Activated T-cell treated with anti-CD3 and anti-CD28 coated beads, Interleukin-2, amount 50 U/mL, for 48 hours (primary cell): ENCODE measurements at places on chromosomes 16 and 17.

GRCh38 chr17:29412780-29413565 lies 22.8 kb downstream of the TAOK1 start:
- DNase-seq: no peak

- DNase-seq: peak; percentile 47
These were observed 5.7 kb downstream of the SNX11 start for GRCh38 chr17:48113201-48113676.

DNA sequence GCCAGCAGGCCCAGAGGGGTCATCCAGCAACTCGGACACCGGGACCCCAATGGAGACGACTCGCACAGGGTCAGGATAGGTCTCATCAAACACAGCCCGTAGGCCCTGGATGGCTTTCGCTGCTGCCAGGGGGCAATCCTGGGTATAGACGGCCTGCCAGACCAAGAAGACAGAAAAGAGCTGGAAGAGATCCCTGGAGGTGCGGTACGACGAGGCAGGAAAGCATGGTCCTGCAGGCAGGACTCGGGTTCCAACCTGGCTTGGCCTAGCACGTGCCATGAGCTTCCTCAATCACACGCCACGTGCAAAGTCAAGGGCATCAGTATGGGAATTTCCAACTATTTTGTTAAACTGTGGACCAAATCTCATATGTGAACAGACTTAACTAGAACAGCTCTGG lies 6.3 kb upstream of the EXOSC6 start:
- DNase-seq: peak; percentile 9

GRCh38 chr17:7825206-7825990 lies 8.6 kb upstream of the KDM6B start:
- no peak for DNase-seq

DNA sequence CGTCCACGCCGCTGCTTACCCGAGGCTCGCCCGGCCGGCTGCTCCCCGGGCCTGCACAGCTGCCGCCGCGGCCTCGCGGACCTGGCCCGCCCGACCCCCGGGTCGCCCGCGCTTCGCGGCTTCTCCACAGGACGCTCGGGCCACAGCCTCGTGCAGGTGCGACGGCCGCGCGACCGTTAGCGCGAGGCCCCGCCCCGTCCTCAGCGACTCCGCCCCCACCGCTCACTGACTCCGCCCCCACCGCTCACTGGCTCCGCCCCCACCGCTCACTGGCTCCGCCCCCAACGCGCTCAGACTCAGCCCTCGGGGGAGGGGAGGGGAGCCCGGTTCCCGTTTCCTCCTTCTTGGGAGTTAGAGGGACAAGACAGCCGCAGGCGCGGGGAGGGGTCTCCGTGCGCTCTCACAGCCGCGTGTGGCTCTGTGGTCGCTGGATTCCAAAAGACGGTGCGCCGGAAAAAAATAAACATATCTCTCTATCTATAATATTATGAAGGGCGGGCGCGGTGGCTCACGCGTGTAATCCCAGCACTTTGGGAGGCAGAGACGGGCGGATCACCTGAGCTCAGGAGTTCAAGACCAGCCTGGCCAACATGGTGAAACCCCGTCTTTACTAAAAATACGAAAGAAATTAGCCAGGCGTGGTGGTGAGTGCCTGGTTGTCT lies at the start of gene MEIOB:
MEIOB (minus strand) TSS at position 191 of the 662 bp plus-strand sequence. CDS start 3,989 bp downstream, outside the sequence.
- peak; percentile 69 for DNase-seq

DNA sequence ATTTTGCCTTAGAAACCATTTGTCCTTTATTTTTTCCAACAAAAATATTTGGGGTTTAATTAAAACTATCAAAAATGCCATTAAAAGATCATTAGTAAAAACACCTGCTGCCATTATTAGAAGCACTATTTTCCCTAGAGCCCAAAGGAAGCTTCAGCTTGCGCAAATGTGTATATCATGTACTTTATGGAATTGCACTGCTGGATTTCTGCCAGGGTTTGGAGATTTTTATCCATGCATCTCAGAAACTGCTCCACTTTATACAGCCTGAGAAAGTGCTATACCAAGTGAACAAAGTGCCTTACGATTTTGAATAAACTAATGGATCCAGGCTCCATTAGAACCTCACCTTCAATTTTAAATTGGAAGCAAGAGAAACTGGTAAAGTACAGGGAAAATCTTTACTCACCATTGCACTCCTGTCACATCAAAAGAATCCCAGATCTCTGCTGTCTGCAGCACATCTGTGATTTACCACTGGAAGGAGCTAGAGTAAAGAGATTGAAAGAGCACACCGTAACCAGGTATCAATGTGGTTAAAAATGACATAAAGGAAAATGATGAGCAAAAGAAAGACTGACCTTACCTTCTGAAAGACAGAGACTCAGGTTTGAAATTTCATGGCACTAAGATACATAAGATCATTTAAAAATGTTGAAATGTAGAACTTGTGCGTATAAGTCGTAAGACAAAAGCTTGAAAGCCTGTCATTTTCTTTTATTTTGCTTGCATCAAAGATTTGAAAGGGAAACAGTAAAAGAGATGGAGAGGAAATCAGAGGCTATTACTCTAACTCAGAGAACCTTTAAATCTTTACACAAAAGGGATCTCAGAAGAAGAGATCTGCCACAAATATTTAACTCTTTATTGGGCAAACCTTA lies 678.1 kb upstream of the GOT2 start:
- DNase-seq: no peak

DNA sequence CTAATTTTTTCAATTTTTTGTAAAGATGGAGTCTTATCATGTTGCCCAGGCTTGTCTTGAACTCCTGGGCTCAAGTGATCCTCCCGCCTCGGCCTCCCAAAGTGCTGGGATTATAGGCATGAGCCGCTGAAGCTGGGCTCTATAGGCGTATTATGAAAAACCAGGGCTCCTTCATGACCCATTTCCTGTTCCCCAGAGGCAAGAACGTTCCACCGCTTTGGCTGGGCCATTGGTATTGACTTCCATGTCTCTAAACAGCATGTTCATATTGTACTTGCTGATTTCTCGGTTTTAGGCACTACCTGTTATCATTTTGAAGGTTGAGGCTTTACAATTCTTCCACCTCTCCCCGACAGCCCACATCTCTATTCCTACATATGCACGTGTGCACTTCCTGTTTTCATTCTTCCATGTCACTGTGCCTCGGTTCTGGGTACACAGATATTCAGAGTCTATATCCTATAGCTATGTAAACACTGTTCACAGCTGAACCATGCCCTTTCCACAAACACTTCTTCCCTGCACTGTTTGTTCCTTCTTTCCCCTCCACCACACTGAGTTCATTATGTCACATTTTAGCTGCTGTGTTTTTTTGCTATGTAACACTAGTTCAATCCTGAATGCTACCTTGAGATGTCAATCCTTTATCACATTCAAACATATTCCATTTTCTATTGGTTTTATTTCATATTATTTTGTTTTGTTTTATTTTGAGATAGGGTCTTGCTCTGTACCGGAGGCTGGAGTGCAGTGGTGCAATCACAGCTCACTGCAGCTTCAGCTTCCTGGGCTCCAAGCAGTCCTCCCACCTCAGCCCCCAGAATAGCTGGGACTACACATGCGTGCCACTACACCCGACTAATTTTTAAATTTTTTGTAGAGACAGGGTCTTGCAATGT lies 16.8 kb upstream of the MAPK3 start:
- no peak for DNase-seq

- DNase-seq: no peak
These were observed 61.5 kb downstream of the MYOCD start for GRCh38 chr17:12727076-12727760.

DNA sequence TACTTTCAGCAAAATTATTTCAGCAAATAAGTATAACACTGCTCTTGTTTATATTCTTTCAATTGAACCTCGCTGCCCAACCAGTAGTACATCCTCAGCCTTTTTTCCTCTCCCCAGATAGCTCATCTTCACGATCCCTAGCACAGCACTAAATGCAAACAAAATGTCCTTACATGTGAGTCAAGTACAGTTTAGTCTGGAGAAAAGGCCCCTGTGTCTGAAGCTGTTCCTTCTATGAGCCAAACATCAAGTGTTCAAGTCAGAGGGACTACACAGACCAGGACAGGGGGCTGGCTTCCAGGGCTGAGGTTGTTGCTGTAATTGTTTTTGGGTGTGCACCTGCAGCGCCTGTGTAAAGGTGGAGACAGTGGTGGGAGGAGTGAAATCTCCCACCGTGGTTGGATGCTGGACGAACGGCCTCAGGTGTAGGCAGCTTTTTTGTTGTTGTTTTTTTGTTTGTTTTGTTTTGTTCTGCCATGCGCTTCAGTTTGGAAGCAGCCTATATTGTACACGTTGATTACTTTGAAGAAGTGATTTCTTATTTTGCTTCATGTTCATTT lies 147.1 kb downstream of the PRKCA start:
- DNase-seq: no peak

- DNase-seq: no peak
These were observed 1.4 kb downstream of the GSE1 start for GRCh38 chr16:85614338-85615013.

GRCh38 chr17:14332331-14332730 lies 31.4 kb downstream of the HS3ST3B1 start:
- DNase-seq: no peak

DNA sequence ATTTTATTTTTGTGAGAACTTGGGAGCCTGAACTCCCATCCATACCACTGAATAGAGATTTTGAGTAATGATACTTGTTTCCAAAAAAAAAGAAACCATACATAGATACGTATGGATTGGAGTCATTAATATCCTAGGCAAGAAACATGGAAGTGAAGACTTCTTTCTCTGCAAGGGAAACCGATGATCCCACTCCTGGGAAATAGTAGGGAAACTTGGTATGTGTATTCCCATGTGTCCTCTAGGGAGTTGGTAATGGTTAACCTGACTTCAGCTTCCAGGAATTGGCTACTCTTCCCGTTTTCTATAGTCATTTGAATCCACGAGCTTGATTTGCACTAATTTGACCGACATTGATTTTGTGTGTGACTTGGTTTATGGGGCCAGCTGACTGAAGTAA lies 5.4 kb downstream of the FUS start:
- no peak for DNase-seq

DNA sequence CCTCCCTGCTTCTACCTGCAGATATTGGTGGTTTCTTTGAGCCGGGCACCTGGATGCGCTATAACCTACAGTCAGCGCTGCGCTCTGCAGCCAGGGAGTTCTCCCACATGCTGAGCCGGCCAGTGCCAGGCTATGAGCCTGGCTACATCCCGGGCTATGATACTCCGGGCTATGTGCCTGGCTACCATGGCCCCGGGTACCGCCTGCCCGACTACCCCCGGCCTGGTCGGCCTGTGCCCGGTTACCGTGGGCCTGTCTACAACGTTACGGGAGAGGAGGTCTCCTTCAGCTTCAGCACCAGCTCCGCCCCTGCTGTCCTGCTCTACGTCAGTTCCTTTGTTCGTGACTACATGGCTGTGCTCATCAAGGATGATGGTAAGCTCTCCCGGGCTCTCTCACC lies 13.2 kb downstream of the CNTNAP1 start:
- DNase-seq: no peak

DNA sequence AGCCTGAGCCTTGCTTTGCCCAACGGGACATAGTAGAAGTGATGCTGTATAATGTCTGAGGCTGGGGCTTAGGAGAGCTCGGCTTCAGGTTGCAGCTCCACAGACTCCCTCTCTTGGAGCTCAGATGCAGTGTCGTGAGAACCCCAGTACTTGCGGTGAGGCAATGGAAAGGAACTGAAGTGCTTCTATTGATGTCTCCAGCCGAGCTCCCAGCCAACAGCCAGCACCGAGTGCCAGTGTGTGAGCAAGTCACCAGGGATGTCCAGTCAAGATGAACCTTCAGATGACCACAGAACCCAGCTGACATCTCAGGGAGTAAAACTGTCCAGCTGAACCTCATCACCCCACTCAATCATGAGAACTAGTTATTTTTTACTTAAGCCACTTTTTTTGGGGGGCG lies 268.1 kb downstream of the IRF8 start:
- no peak for DNase-seq

DNA sequence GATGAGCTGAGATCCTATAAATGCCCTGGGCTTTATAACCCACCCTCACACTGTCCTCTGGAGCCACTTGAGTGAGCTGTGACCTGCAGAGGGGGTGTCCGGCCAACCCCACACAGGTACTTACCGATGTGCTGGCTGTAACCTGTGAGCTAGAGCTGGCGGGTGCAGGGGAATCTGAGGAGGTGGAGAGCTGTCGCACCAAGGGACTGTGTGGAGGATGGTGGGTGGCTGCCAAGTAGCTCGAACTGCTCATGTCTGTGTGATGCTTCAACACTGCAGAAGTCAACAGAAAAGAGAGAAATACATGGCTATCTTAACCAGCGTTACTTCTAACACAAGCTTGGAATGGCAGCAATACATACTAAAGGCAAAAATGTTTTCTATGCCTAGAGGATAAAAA lies 39.4 kb downstream of the STH start:
- DNase-seq: no peak

- peak; percentile 95 for DNase-seq
These were observed 9.2 kb upstream of the TSPOAP1 start for GRCh38 chr17:58337600-58338453.

DNA sequence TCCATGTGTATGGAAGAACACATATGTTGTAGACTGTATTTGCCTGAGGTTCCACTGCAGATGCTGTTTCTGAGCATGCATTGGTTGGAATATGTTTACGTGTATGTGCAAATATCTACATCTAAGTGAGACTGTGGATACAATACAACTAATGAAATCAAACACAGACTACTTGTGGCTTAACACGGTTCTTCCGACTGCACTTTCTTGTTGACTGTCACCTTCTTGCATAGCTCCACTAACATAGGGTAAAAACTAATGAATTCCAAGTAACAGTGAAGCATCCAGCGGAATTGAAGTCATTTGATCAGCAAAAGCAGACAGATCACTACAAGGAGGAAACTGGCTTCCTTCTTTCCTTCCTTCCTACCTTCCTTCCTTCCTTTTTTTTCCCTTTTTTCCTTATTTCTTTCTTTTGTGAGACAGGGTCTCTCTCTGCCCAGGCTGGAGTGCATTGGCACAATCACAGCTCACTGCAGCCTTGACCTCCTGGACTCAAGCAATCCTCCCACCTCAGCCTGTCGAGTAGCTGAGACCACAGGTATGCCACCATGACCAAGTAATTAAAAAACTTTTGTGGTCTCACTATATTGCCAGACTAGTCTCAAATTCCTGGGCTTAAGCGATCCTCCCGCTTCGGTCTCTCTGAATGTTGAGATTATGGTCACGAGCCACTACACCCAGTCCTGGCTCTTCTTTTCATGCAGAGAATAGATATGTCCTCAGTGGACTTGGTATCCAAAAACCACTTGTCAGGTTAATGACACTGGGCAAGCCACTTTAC lies 22.0 kb upstream of the CCL1 start:
- DNase-seq: no peak

DNA sequence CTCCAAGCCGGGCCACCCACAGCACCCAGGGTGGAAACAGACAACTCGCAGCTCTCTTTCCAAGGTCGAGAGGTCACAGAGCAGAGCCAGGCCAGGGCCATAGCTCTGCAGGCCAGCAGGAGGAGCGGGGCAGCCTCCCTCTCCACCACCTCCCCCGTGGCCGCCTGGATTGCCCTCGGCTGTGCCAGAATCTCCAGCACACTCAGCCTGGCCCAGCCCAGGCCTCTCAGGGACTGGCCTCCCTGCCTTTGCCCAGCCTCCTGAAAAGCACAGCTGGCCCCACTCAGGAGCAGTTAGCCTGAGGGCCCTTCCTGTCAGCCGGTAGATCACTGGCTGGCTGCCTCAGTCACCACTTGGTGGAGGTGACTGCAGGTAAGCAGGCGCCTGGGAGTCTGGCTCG lies 85.8 kb upstream of the SEC14L1 start:
- no peak for DNase-seq
